Myocyte (in vitro differentiated cells): ENCODE measurements at places on chromosomes 2 and 18. TPM values are rescaled to one million over a fixed set of nuclear protein-coding genes. Genes with fewer than 3 reads are reported as not detected.

Gene NCL
- 148 and 165 TPM in 2 replicates for total RNA-seq

Gene ACP1
- 113 and 114 TPM in 2 replicates for total RNA-seq

Gene TXNDC2
- total RNA-seq, result 0.10 TPM in 1 of 2 replicates, not detected in the other

Gene OTX1
- 0.62 TPM in 1 of 2 replicates, not detected in the other for total RNA-seq

Gene CNRIP1
- 5.4 and 7.6 TPM in 2 replicates for total RNA-seq

Gene KCTD18
- total RNA-seq, result 14.4 and 20.1 TPM in 2 replicates

Gene CRYGD
- not detected in 2 replicates for total RNA-seq

Gene ANKRD29
- total RNA-seq, result 0.83 and 2.1 TPM in 2 replicates
